Astrocyte of the cerebellum (primary cell): ENCODE measurements at places on chromosomes 2 and 18.
A peak's percentile ranks its signal among the peaks of the same experiment; 100 is the strongest.

- DNase-seq: no peak
Measured at GRCh38 chr18:23196119-23197007, 61.1 kb downstream of the CABLES1 start.

DNA sequence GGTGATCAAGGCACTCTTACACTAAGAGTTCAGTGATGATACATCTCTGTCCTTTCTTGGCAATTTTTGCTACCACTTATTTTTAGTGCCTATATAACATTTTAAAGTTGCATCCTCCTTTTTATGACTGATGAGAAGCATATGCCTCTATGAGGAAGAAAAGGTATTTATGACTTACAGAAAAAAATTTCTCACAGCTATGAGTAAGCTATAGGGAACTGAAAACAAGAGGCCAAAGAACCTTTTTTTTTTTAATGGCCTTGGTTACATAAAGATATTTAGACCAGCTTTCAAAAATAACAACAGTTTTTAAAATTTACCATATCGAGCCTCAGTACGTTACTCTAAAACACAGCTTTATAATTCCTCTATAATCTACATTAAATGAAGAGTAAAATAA is 21.3 kb downstream of the MBD5 start:
- no peak for DNase-seq

GRCh38 chr2:158486970-158487325 is 30.2 kb downstream of the PKP4 start:
- DNase-seq: no peak

DNA sequence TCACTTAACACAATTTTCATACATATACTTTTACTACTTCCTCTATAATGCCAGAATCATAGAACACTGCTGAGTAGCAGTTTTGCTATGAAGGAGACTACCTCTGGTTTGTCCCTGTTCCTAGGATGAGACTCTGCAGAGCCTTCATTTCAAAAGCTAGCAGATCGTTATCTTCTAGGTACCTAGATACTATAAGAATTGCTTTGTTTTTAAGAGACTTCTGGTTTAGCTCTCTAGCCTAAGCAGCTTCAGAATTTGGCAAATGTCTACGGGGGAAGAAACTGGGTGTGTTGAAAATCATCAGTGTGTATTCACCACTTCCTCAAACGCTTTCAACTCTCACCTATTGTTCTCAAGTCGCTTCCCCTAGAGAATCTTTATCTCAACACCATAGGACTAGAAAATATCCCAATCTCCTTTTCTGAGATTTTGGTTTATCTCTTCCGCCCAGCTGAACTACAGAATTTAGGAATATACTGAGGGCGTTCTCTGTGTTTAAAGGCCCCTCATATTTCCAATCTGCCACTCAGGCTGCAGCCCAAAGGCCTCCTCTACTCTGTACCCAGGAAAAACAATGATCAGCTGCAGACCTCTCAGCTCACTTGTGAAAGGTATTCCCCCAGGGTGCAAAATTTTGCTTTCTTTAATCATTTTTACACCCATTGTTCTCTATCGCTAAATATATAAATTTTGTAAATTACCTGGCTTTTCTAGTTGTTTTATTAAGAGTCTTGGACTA is 28.7 kb downstream of the SMAD2 start:
- no peak for DNase-seq

GRCh38 chr2:43341959-43342757 is 115.8 kb upstream of the ZFP36L2 start:
- no peak for DNase-seq

DNA sequence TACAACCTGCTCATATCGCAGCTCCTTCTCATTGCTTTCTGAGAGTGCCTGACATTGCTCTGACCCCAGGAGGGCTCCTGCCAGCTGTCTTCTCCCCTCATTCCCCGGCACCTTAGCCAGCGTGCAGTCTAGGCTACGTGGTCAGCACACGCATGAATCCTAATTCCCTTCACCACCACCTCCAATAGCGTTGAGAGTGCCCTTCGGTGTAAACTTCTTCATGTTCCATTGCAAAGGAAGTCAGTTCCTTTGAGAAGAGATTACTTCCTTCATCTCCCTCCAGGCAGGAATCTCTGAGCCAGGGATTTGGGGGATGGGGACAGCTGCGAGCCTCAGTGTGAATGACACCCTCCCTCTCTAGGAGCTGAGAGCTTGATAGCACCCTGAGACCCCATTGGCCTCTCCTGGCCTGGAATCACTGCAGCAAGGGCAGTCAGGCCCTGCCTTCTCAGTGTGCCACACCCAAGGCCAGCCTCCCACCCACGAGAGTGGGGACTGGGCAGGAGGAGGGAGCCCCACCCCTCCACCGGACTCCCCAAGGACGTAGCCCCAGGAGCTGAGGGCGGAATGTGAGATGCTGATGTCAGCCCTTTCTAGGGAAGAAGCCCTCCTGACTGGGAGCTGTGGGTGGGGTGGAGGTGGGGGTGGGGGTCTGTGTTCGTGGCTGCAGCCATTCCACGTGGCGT is 53.4 kb downstream of the SLC66A2 start:
- DNase-seq: no peak

- DNase-seq: no peak
Measured at GRCh38 chr2:130759906-130760753, 4.8 kb downstream of the AMER3 start.

DNA sequence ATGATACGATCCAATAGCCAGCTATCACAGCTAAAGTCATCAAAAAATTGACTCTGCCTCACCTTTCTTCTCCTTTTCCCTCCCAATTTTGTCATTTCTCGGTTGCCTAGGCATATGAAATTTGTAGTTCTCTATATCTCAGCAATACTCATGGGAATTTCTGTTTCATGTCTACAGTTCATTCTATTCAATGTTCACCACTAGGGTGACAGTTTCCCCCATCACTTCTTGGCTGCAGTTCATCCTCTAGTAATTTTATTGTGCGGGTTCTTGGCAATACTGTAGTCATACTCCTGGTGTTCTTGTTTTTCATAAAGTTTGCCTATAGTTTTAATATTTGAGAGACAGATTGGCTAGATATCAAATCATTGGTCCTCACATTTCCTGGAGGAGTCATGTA is 872.2 kb upstream of the ID2 start:
- no peak for DNase-seq

- no peak for DNase-seq
Measured at GRCh38 chr2:134041877-134042276, 212.0 kb upstream of the MGAT5 start.

DNA sequence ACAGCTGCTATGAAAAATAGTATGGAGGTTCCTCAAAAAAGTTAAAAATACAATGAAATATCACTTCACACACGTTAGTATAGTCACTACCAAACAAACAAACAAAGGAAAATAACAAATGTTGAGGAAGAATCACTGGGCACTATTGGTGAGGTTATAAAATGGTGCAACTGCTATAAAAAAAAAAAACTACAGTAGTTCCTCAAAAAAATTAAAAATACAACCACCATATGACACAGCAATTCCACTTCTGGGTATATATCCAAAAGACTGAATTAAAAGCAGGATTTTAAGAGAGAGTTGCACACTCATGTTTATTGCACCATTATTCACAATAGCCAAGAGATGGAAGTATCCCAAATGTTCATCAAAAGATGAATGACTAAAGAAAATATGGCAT is 80.9 kb upstream of the POU3F3 start:
- no peak for DNase-seq

- DNase-seq: peak; percentile 55
Measured at GRCh38 chr2:215396595-215397313, 39.1 kb downstream of the FN1 start.

GRCh38 chr2:156038021-156038420 is 294.5 kb downstream of the NR4A2 start:
- DNase-seq: no peak

GRCh38 chr2:25955869-25956535 is 26.3 kb downstream of the KIF3C start:
- no peak for DNase-seq

DNA sequence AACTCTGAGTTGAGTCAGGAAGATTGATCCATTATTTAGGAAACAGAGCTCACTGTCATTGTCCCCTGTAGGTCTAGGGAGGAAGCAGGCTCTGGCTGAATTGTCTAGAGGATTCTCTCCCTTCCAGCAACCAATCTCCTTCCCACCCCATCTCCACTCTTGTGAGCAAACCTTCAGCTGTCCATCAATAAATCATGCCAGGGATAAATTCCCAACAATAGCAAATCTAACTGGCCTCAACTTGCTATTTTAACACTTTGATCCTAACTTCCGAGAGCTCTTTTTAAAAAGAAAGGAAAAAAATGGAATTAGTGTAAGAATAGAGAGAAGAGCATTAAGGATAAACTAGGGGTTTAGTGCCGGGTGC is 53.5 kb downstream of the ATP8B1 start:
- no peak for DNase-seq

DNA sequence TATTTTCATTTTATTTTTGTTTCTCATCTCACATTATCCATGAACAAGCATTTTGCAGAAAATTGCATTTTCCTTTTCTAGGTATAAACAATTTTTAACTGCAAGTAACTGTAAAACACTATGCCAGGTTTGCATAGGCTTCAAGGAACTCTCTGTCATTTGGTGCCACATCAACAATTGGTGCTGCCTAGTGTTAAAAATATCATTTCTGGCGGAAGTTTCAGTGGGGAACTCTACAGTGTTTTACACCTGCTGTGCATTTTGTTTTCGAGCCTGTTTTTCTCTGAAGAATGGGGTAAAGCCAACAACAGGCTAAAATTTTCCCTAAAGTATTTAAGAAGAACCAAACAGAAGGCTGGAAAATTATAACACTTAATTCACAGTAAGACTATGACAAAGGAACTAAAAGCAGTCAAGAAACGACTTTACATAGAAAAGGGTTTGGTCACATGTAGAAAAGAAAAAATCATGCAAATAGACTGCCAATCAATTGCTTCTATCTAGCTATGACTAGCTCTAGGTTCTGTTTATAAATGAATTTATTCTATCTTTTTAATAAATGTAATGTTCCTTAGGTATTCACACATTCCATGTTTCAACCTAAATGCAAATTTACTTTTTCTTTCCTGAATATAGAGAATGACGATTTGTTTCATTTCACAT is 21.4 kb upstream of the FRZB start:
- no peak for DNase-seq

DNA sequence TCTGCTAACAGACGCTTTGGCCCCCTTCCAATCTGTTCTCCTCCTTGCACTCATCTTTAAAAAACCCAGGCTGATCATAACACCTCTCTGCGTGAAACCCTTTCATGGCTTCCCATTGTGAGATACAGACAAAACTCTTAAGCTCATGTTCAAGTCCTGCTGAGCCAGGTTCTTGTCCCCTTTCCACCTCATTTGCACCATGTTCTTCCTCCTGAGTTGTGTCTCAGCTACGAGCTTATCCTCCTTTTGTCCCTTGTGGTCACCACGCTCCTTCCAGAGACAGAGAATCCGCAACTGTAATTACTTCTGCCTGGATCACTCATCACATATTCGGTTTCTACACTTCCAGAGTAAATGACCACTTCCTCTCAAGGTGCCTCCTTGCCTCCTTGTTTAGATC is 238.8 kb downstream of the ACTR3 start:
- no peak for DNase-seq

- no peak for DNase-seq
Measured at GRCh38 chr2:132518302-132518701, 101.7 kb downstream of the GPR39 start.

- DNase-seq: no peak
Measured at GRCh38 chr2:50148632-50149031, 883.3 kb downstream of the NRXN1 start.

DNA sequence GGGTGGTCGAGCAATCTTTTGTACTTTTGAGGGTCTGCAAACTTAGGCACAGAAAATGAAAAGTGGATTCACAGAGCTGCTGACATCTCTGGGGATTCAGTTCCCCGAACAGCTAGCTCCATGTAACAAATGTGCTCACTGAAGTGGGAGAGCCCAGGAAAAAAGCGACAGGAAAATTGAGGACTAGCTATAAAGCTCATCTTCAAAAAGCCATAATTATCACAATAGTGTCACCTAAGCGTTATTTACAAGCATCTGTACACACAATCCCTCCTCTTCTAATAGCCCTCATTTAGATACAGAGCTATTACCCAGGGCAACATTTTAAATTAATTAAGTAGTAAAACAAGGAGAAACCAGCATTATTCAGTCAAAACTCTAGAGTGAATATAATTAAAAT is 36.1 kb downstream of the RNF152 start:
- DNase-seq: no peak

DNA sequence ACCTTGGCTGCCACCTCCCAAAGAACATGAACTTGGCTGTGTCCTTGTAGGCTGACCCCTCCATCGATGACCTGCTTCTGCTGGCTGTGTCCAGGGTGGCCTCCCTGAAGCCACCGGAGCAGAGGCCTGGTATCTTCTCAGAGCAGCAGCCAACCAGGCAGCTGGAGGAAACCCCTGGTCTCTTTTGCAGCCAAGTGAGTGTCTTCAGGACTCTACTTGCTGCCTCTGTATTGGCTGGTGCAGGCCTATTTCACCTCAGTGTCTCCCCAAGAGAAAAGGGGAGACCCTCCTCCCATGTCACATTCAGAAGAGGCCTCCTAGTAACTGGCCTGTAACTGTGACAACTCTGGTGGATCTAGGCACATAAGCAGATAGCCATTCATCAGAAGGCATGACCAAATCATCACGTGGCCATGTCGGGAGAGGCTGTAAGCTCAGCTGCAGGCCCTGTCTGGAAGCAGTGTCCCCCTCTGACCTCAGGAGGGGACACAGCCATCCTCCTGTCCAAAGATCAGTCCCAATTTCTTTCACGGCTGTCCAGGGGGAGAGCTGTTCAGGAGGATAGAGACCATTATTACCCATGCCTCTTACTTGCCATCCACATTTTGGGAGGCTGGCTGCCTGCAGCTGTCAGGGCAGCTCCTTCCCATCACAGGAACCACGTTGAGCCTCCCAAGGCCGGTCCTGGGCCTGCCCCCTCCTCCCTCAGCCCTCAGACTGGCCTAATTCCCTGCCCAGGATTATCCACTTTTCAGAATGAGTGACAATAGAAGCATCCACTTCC is 20.9 kb upstream of the ROCK2 start:
- no peak for DNase-seq

DNA sequence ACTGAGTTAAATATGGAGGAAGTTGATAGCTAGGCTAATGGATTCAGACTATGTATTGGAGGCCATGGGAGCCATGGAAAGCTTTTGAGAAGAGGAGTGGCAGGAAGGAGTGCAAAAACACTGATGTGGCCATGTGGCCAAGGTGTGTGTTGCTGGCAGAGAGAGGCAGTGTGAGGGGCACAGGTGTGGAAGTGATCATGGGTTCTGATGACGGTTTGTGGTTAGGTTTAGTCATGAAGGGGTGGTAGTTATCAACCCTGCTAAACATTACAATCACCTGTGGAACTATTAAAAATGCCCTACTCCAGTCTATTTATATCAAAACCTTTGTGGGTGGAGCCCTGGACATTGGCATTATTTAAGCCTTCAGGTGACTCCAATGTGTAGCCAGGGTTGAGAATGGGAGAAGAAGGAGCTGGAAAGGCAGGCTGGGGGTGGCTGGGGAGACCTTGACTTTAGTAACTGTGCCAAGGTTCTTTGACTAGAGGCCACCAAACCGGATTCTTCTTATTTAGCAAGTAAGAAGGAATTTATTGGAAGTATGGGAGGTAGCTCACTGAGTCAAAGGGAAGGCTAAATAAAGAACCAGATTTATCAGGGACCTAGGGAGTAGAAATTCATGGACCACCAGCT is 13.5 kb downstream of the GPR39 start:
- DNase-seq: no peak

GRCh38 chr2:20579866-20580265 is 71.0 kb downstream of the HS1BP3 start:
- no peak for DNase-seq

GRCh38 chr2:160290598-160290997 is 90.5 kb upstream of the ITGB6 start:
- no peak for DNase-seq
